Stimulated activated CD8-positive, alpha-beta memory T cell treated with anti-CD3 and anti-CD28 coated beads, Interleukin-2, amount 100 ng/mL, for 1 hour (primary cell): ENCODE measurements at places on chromosomes 12 and 14.

DNA sequence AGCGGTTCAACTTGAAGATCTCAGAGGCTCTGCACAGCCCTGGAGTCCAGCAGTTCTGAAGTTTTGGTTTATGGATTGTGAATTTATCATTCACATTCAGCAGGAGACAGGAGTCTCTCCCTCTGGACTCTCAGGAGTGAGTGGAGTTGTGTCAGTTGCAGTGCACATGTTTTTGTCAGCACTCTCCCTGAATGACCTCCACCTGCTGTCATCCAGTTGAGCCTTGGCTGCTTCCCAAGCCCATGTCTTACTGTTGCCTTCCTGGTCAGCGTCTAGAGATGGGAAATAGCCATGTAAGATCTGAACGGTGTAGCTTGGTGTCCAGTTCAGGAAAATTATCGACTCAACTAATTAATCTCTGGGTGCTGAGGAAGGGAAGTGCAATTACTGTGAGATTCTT is 133.2 kb downstream of the PRKCH start:
- no peak for DNase-seq

DNA sequence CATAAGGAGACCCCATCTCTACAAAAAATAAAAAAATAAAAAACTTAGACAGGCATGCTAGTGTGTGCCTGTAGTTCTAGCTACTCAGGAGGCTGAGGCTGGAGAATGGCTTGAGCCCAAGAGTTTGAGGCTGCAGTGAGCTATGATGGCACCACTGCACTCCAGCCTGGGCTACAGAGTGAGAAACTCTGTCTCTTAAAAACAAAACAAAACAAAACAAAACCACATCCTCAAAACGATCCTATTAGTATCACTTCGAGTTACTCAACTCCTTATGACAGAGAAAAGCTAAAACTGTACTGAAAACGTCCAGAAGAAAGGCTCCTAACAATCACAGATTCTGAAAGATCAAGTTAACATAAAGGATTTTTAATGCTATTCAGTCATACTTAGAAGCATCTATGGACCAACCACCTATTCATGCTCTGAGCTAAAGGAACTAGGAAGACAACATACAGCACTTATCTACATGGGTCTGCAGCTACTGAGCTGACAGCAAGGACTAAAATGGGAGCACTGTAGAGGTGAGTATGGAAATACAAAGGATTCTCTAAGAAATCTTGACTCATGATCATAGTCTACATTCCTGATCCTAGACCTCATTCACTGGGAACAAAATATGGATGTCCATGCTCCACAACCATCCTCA is 75.3 kb upstream of the DUSP6 start:
- no peak for DNase-seq

DNA sequence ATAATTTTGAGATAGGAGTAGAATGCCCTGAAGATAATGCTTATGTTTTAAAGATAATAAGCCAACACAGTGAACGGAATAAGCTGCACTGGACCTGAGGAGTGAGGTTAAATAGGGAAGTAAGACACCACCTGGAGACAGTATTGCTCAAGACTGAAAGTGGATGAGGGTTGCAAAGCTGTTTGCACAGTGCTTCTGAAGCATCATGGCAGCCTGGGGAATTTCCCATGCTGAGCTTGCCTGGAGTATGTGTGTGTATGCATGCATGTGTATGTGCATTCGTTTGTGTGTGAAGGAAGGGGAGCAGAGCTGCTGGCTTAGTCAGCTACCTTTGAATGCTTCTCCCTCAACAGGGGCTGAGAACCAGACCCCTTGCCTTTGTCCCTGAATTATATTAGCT is 35.8 kb downstream of the BHLHE41 start:
- no peak for DNase-seq

DNA sequence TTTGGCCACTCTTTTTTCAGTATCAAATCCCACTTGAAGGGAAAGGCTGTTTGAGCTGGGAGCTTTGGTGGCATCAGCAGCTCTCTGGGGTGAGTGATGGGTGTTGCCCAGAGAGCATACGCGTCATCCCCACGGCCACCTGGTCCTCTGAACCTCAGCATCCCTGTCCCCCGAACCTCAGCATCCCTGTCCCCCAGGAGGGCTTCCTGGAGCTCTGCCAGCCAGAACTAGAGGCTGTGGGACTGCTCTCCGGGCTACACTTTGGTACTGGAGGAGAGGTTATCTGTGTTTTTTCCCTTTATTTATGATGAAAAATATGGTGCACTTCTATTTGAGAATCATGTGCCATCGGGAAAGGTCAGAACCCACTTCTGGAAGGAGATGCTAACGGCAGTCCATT is 131.5 kb upstream of the RTL1 start:
- DNase-seq, result no peak

DNA sequence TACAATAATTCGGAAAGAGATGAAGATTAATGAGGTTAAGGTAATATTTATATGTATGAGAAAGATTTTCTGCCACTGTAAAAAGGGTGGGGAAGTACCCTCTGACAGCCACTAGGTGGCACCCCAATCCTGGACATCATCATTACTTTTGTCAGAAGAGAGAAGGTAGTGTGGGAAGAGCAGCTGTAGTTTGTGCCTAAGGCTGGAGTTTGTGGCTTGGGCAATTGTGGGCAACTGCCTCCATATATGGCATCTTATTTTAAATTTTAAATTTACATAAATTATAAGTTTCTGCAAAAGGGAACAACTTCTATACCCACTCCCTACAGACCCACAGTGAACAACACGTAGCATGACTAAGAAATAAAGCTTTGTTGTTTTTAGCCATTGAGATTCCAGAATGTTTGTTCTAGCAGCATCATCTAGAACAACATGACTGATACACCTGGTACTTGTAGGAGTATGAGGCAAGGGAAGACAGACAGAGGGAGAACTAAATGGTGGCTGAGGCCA is 34.4 kb upstream of the SYCP3 start:
- DNase-seq, result peak; percentile 41

- DNase-seq, result no peak
Observed at GRCh38 chr12:7175493-7175892, 14.0 kb upstream of the PEX5 start.

- no peak for DNase-seq
Observed at GRCh38 chr14:100546051-100546443, 41.2 kb downstream of the BEGAIN start.
